Jurkat, Clone E6-1 (cell line): ENCODE measurements at places on chromosomes 7 and 10.

DNA sequence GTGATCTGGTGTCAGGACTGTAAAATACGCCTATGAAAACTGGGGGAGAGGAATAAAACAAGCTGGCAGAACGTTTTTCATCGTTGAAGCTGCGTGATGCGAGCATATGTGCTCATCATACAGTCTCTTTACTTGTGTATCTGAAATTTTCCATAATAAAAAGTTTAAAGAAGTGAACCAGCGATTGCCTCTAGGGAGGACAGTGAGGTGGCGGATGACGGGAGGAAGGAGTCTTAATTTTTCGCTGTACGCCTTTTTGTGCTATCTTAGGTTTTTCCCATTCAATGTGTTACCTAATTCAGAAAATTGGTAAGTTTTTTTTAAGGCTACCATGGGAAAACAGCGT, 891 bp upstream of the WAPL start:
- no peak for DNase-seq

DNA sequence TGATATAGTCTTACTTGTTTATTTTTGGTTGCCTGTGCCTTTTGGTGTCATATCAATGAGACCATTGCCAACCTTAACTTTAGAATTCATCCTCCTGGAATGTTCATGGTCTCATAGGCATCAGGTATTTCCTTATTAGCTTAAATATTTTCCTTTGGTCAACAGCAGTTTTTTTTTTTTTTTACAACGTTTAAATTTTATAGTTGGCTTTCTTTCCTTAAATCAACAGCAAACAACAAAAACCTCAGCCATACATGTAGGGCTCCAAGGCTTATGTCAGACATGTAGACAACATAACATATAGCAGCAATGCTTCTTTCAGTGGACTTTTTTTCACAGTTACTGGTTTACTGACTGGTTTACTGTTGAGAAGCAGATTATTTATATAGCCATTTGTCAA, 22.7 kb downstream of the ENTPD7 start:
- no peak for DNase-seq

DNA sequence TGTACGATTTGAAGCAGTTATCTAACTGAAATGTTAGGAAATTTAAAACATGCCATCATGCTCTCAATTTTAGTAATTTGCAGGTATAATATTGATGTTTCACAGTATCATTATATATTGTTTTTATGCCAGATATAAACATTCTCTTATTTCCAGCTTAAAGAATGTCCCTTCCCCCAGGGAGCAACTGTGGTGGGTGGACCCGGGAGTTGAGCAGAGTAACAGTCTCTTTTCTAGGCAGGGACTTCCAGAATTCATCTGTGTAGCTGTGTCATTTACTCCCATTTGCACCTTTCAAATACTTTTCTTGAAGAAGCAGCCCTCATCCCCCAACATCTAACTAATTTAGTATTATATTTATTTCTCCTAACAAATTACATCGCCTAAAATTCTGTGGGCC, 9.6 kb downstream of the INPP5F start:
- no peak for DNase-seq

GRCh38 chr7:108203537-108203936, 73.4 kb upstream of the LAMB4 start:
- peak; percentile 72 for DNase-seq

- DNase-seq = no peak
Measured at GRCh38 chr10:2627969-2628368, 439.4 kb upstream of the PFKP start.

DNA sequence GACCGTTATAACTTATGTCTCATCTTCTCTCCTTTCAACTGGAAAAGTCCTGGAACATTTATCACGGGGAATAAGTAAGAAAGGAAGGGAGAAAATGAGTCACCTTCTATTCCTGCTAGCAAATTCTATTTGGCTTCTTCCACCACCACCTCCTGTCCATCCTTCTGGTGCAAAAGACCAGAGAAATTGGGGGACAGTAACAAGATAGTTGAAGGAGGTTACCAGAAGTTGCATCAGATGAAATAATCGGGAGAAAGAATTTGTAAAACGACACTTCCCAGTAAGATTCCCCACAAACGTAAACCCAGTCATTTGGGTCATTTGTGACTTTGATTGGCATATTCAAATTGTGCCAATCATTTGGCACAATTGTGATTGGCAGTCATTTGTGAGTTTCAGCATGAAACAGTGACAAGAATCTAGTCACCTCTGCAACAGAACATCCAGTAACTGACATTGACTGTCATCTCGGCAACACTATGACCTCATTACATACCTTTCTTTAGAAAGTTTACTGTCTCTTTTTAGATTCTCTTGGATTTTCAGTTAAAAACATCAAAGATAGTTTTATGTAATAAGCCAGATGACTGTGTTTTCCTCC, 51.3 kb upstream of the PIK3CG start:
- DNase-seq = no peak

DNA sequence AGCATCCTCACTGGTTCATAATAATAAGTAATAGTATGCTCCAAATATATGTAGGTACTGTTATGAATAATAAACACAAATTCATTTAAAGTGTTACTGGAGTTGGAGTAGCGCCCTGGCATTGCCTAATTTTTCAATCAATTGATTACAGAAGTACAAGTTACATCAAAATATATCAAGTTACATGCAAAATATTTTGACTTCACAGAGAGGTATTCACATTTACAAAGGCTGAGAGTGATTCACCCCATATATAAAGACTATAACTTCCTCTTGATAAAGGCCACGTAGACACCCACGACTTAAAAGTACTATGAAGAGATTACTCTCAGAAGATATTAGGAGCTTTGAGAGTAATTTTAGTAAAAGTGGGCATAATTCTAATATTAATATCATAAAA, 13.6 kb upstream of the COL17A1 start:
- DNase-seq = no peak
